ENCODE measurements at places on chromosomes 7 and 10.

GRCh38 chr10:50497758-50498157, 126.0 kb downstream of the SGMS1 start:
- no peak for DNase-seq

DNA sequence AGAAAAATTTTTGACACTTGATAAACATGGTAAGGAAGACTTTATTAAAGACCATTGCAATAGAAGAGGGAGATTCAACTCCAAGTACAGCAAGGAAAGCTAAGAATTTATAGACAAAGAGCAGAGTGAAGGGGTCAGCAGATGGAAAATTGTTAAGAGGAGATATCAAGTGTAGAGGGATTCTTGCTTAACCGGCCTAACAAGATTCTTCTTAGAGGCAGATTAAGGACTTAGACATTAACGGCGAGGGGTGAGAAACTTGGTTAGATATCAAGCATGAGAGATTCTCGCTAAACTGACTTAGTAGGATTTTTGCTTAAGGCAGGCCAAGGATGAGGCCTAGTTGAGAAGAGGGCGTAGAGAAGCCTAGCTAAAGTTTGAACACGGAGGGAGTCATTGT, 76.0 kb downstream of the ITGB1 start:
- no peak for DNase-seq

- no peak for DNase-seq
These were observed 4.2 kb downstream of the IGFBP1 start for GRCh38 chr7:45892407-45893035.

GRCh38 chr7:151249732-151250072, 1.2 kb upstream of the SMARCD3 start:
- DNase-seq, result no peak

- DNase-seq, result no peak
These were observed 35.3 kb downstream of the CAPZA2 start for GRCh38 chr7:116897661-116898060.

DNA sequence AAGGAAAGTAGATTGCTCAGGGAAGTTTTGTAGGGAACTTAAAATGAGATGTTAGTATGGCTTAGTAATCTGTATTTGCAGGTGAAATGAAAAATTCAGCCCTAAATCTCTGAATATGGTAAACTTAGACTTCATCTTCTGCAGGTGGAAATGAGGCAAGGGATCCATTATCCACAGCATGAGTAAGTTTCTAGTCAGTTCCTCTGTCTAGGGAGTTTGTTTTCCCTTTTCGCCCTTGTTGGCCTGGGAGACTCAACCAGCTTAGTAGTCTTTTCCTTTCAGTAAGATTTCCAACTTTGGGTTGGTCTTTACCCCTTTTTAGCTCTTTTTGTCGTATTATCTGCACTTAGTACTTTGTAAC, 65.6 kb downstream of the ZEB1 start:
- no peak for DNase-seq

- DNase-seq, result no peak
These were observed 104.9 kb upstream of the C7orf33 start for GRCh38 chr7:148485618-148486017.

Measured in NCI-H1417 treated with DMSO at 0.1 percent for 48 hours (cell line).